Activated CD8-positive, alpha-beta memory T cell treated with anti-CD3 and anti-CD28 coated beads, Interleukin-2, amount 10 ng/mL, durations not matched to agents 7 days and 5 days (primary cell): ENCODE measurements at places on chromosomes 7 and 10. TPM values are rescaled to one million over a fixed set of nuclear protein-coding genes. Genes with fewer than 3 reads are reported as not detected.

DNA sequence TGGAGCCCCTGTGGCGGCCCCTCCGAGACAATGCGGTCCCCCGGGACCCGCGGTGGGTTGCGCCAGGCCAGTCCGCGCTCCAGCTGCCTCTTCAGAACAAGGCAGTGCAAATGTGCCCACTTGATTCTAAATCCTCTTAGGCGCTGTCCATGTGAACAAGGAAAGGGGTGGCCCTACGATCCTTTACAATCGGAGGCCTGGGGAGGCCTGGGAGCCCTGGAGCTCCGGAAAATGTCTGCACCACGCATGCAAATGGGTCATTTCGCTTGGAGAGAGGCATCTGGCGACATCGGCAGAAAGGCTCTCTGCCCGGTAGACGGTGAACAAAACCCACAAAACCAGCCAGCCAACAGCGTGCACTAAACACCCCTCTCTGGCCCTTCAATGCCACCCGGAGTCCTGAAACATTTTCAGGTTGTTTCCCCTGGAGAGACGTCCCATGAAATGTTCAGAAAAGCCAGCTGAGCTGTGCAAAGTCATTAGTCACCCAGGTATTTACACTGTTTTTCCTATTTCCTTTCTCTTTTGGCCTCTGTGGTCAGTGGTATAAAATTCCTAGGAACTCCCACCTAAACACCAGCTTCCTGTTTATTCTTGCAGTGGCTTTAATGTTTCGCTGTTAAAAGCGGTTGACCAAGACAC is 102.8 kb upstream of the ZNF438 start:
- no peaks in the 10 kb centered on the region for H3K36me3 ChIP-seq
- no peak for DNase-seq
- H3K4me1 ChIP-seq = peaks cover 39% of the 10 kb centered on the region
- peak overlapping the region; percentile 61 for H3K4me3 ChIP-seq
- H3K27ac ChIP-seq = peak overlapping the region; percentile 73

DNA sequence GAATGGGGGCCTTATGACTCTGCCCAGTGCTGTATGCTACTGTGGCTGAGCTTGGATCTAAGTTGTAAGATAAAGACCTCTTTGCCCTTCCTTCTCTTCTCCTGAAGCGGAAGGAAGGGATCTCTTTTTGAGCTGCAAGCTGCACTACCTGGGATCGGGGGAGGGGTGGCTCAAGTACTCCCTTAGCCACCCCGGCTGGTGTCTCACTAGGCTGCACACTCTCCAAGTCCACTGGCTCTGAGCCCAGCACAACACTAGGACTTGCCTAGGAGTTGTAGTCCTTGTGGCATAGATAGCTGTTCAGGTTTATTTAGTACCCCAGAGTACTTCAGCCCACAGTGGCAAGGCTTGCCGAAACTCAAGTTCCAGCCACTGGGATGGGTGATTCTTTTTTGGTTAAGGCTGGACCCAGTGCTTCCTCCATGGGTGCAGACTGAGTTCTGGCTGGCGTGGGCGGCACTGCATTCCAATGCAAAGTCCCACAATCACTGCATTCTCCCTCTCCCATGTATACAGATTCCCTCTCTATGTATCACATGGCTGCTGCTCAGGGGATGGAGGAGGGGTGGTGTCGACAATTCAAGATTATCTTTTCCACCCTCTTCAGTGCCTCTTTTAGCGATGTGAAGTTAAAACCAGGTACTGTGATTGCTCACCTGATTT is 76.2 kb upstream of the SLC25A13 start:
- H3K27ac ChIP-seq = no peak overlapping the region
- H3K36me3 ChIP-seq = no peaks in the 10 kb centered on the region
- no peak for DNase-seq

The ENKUR gene
- not detected for total RNA-seq

GRCh38 chr7:111537134-111537533 is 25.2 kb downstream of the IMMP2L start:
- H3K27ac ChIP-seq = no peak overlapping the region
- no peaks in the 10 kb centered on the region for H3K4me1 ChIP-seq
- DNase-seq = no peak

The MLLT10 gene
- 42.2 TPM for total RNA-seq

DNA sequence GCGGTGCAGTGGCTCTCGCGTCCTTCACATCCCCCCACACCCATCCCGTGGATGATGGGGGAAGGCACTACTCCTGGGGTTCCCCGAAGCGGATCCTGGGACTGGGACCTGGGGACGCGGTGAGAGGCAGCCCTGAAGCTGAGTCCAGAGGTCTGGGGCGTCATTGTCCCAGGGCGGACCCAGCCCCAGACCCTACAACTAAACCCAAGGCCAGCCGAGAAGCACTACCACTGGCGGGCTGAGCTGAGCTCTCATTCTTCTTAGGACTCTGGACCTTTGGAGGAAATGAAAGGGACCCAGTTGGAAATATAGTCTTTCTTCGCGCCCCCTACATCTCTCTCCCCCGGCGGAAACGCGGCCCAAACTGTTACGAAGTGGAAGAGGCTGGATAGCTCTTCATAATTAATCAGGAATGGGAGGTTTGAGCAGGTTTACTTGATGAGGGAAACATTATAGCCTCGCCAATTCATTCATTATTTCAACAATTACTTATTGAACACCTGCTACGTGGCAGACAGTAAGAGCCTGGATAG is 389 bp upstream of the FBXL15 start:
- H3K4me1 ChIP-seq = peaks cover 40% of the 10 kb centered on the region
- peak overlapping the region; percentile 95 for H3K27ac ChIP-seq
- H3K36me3 ChIP-seq = peaks cover 1% of the 10 kb centered on the region
- H3K4me3 ChIP-seq = peak overlapping the region; percentile 97
- no peak for DNase-seq
- H3K27me3 ChIP-seq = peaks cover 21% of the 10 kb centered on the region

- no peak overlapping the region for H3K27ac ChIP-seq
- no peak for DNase-seq
- H3K27me3 ChIP-seq = no peaks in the 10 kb centered on the region
- H3K4me3 ChIP-seq = no peak overlapping the region
- no peaks in the 10 kb centered on the region for H3K4me1 ChIP-seq
These were observed 107.3 kb downstream of the NRCAM start for GRCh38 chr7:108348913-108349312.

The PILRA gene
- total RNA-seq = 3.4 TPM

DNA sequence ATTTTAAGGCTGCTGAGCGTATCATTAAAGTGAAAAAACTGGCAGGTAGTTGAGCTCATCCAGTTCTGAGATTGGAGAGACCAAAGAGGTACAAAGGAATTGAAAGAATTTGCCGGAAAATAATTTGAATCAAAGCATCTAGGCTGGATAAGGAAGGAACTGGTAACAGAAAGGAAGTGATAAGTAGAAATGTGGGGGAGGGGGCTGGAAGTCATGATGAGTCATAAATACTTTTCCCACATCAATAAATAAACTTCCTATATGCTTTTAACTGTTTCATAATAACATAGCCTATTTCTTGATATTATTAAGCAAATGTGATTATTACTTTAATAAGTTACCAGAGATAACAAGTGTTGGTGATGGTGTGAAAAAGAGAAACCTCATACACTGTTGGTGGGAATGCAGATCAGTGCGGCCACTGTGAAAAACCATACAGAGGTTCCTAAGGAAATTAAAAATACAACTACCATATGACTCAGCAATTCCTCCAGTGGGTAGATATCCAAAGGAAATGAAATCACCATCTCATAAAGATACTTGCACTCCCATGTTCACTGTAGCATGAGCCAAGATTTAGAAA is 27.0 kb downstream of the ZNF438 start:
- H3K4me3 ChIP-seq = no peak overlapping the region
- H3K36me3 ChIP-seq = peaks cover 7% of the 10 kb centered on the region

DNA sequence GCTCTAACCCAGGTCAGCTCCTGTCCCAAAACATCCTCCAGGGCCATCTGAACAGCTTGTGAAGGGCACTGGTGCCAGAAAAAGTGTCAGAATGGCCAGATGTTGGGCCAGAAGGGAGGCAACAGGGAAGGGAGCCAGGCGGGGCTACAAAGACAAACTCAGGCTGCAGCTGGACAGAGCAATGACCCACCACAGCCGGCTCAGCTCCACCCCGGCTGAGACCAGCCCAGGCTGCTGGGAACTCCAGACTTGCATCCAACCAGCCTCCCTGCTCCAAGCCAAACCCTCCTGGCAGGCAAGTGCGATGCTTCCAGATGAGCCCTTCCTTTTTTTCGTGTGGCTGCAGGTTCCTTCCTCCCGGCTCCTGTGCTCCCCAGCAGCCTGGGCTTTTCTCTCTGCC is 466.9 kb downstream of the PTPRN2 start:
- H3K4me1 ChIP-seq = no peaks in the 10 kb centered on the region
- no peak for DNase-seq
- H3K27me3 ChIP-seq = no peaks in the 10 kb centered on the region

DNA sequence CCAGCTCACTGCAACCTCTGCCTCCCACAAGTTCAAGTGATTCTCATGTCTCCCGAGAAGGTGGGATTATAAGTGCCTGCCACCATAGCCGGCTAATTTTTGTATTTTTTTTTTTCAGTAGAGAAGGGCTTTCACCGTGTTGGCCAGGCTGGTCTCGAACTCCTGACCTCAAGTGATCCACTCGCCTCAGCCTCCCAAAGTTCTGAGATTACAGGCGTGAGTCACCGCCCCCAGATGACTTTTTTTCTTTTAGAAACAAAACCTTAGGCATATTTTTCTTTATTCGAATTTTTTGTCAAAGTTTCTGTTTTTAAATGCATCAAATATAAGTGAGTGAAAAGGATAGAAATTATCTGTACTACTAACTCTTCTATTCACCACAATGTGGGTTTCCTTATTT is 113.1 kb downstream of the LRRC4 start:
- H3K36me3 ChIP-seq = peaks cover 3% of the 10 kb centered on the region
- H3K4me1 ChIP-seq = peaks cover 9% of the 10 kb centered on the region
- H3K27ac ChIP-seq = no peak overlapping the region
- no peaks in the 10 kb centered on the region for H3K27me3 ChIP-seq

DNA sequence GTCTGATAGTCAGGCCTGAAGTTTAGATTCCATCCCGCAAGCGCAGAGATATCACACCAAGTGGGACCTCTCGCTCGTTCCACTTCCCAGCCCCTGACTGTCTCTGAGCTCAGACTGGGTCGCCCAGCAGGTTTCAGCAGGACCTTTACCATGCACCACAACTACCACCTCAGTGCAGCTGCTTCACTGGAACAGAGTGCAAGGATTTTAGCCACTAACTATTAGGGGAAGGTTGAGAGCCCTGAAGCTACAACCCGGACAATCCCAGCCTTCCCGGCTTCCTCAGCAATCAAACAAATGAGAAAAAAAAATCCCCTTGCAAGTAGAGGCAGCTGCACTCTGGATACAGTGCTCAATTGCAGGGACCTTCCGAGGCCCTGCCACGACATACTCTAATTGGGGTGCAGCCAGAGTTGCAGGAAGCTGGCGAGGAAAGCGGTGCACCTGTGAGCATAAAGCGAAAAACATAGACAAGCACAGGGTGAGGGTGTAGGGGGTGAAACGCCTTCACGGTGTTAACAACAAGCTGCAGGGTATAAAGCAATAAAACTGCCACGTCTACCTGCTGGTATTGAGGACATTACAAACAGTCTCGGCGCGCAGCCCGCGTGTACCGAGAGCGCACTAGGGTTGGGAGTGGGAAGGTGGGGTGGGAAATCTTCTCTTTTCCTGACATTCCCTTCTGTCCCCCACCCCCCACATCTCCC is 2.6 kb upstream of the DLX6 start:
- H3K27me3 ChIP-seq = peaks cover 92% of the 10 kb centered on the region
- no peak for DNase-seq
- peak overlapping the region; percentile 63 for H3K27ac ChIP-seq
- H3K4me1 ChIP-seq = peaks cover 8% of the 10 kb centered on the region
- H3K4me3 ChIP-seq = no peak overlapping the region

DNA sequence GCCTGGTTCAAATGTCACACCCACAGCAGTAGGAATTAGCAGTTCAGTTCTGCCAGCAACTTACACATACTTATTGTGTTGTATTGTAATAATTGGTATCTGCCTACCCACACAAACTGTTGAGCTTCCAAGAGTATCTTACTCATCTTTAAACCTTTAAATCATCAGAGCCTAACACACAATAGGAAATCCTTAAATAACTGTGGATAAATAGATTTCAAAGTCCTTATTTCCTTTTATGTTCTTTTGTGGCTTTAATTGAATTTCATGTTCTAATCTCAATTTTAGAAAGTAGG is 3.9 kb downstream of the CASD1 start:
- H3K27me3 ChIP-seq = no peaks in the 10 kb centered on the region
- peaks cover 44% of the 10 kb centered on the region for H3K4me1 ChIP-seq
- no peak overlapping the region for H3K4me3 ChIP-seq
- no peak for DNase-seq
- peaks cover 20% of the 10 kb centered on the region for H3K36me3 ChIP-seq

The TEX47 gene
- total RNA-seq = not detected

DNA sequence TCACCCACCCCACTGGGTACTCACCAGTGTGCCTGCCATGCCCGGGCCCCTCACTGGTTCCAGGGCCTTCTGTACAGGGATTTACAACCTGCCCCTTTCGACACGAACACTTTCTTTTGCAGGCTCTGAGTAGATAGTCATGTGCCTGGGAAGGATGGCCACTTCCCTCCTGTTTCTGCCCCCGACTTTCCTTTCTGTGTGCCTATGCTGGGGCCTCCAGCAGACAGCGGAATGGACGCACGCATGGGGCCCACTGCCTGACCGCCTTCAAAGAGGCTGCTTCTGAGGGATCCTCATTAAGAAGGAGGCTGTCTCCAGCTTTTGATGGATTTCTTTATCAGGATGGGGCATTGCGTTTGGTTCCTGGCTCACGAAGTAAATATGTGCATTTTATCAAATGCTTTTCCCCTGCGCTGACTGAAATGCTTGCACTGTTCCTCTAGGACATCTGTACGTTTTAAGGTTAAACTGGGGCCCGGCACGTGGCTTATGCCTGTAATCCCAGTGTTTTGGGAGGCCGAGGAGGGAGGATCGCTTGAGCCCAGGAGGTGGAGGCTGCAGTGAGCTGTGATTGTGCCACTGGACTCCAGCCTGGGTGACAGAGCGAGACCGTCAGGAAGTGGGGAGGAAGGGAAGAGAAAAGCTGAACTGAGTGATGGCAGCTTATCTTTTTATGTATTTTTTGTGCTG is 29.4 kb upstream of the NKX6-2 start:
- H3K27ac ChIP-seq = no peak overlapping the region
- no peaks in the 10 kb centered on the region for H3K4me1 ChIP-seq
- no peaks in the 10 kb centered on the region for H3K36me3 ChIP-seq
- H3K27me3 ChIP-seq = no peaks in the 10 kb centered on the region
- no peak for DNase-seq

GRCh38 chr7:110856704-110857103 is 234.2 kb upstream of the LRRN3 start:
- no peak for DNase-seq
- no peaks in the 10 kb centered on the region for H3K36me3 ChIP-seq
- H3K27ac ChIP-seq = no peak overlapping the region
- H3K27me3 ChIP-seq = no peaks in the 10 kb centered on the region
- H3K4me1 ChIP-seq = no peaks in the 10 kb centered on the region

DNA sequence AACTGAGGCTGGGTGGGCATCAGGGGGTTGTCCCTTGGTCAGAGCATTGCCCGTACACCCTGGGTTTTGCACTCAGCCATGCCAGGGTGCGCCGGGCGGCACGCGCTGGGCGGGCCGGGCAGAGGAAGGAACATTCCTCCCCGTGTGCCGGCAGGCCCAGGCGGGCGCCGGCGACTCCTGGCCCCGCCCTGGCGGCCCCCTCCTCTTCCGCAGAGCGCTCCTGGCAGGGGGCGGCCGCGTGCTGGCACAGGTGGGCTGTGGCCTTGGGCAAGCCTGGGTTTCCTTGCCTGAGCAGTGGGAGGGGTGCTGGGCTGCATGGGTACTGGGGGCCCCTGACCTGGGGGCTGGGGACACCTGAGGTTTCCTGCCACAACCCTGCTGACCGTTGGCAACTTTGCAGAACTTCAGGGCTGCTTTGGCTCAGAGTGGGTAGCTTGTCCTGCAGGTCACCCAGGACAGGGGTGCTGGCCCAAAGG is 3.9 kb downstream of the LFNG start:
- H3K4me3 ChIP-seq = peak overlapping the region; percentile 96
- H3K4me1 ChIP-seq = peaks cover 58% of the 10 kb centered on the region
- peaks cover 26% of the 10 kb centered on the region for H3K36me3 ChIP-seq
- no peak overlapping the region for H3K27ac ChIP-seq
